ENCODE measurements at places on chromosomes 2 and 18.

DNA sequence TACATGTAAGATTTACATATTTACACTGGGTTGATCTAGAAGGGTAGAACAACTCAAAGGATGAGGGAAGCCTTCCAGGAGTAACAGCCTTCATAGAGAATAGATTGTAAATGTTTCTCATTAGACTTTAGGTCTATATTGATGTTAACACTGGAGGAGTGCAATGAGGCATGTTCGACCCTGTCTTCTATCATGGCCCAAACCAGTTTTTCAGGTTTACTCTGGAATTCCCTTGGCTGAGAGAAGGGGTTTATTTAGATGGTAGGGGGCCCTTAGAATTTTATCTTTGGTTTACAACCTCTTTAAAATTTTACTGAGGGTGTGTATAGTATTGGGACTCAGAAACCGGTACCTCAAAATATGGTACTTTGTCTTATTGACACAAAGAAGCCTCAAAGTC lies 634.9 kb upstream of the PIK3C3 start:
- DNase-seq, result no peak

DNA sequence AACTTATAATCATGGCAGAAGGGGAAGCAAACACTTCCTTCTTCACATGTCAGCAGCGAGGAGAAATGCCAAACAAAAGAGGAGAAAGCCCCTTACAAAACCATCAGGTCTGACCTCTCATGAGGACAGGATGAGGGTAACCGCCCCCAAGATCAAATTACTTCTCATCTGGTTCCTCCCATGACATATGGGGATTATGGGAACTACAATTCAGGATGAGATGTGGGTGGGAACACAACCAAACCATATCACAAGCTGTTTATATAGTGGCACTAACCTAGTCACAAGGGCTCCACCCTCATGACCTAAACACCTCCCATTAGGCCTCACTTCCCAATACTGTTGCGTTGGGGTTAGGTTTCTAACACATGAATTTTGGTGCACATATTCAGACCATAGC lies 110.0 kb downstream of the OSBPL6 start:
- DNase-seq, result no peak

DNA sequence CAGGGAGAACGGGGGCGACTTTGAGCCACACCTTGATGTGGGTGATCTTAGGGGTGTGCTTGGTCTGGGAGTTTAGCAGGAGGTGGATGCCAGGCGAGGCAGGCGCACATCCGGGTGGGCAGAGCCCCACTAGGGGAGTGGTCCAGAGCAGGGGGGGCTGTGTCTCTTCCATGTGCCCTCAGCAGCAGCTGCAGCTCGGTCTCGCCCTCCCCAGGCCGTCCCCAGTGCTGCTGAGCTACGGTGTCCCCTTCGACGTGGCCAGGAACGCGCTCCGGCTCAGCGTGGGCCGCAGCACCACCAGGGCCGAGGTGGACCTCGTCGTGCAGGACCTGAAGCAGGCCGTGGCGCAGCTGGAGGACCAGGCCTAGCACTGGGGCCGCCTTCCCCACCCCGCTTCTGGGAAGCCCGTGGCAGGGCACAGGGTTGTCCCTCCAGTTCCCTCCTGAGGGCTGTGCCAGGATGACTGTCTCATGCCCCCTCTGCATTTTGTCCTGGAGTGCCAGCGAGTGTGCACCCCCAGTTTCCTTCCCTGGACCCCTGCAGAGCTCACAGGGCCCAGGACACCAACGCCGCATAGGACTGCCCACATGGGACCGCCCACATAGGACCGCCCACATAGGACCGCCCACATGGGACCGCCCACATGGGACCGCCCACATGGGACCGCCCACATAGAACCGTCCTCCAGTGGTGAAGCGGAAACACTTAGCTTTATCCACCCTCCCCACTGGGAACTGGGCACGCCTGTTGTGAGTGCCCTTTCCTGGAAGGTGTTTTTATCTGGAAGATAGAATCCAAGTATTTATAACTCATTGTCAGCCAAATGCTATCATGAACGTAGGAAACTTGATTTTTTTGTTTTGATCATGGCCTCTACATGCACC lies 1.9 kb upstream of the ESPNL start:
- no peak for DNase-seq

DNA sequence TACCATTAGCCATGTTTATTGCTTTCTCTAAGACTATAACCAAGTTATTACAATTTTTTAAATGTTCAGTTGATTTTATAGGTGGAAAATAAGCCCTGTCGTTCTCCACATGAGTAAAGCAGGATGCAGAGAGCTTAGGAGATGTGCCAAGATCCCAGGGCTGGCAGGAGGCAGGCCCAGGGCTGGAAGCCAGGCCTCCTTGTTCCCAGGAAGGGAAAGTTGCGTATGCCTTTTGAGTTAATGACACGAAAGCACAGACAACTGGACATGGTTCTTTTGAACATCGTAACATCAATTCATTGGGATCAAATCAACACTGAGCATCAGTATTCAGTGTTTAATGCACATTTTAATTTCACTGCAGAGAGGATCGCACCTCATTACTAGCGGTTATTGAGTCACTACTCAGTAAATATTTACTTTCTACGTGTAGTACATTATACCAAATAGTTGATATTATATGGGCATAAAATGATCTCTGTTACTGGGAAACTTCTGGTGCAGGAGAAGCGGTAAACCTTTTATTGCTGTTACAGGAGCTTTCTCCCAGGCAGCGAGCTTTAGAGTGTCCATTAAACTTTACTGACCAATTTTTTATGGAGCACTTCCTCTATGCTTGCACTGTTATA lies 60.0 kb downstream of the RNF144A start:
- DNase-seq, result peak; percentile 88

- DNase-seq, result no peak
Measured at GRCh38 chr2:11420190-11420589, 45.8 kb downstream of the E2F6 start.

GRCh38 chr2:134393075-134393461 lies 139.2 kb downstream of the MGAT5 start:
- DNase-seq, result no peak
